ENCODE measurements at places on chromosomes 12 and 14.

- DNase-seq: no peak
Observed at GRCh38 chr14:92380131-92380530, 57.2 kb downstream of the SLC24A4 start.

DNA sequence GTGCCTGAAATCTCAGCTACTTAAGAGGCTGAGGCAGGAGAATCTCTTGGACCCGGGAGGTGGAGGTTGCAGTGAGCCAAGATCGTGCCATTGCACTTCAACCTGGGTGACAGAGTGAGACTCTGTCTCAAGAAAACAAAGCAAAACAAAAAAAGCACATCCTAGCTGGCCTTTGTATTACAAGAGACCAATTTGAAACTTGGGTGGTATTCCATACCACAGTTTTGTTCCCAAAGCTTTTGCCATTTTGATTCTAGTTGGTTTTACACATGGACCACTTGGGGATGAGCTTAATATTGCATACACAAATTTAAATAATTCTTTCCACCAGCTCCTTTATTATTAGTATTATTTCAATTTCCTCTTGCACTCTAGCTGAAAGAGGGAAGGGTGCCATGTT is 276.9 kb upstream of the SLC16A7 start:
- no peak for DNase-seq

DNA sequence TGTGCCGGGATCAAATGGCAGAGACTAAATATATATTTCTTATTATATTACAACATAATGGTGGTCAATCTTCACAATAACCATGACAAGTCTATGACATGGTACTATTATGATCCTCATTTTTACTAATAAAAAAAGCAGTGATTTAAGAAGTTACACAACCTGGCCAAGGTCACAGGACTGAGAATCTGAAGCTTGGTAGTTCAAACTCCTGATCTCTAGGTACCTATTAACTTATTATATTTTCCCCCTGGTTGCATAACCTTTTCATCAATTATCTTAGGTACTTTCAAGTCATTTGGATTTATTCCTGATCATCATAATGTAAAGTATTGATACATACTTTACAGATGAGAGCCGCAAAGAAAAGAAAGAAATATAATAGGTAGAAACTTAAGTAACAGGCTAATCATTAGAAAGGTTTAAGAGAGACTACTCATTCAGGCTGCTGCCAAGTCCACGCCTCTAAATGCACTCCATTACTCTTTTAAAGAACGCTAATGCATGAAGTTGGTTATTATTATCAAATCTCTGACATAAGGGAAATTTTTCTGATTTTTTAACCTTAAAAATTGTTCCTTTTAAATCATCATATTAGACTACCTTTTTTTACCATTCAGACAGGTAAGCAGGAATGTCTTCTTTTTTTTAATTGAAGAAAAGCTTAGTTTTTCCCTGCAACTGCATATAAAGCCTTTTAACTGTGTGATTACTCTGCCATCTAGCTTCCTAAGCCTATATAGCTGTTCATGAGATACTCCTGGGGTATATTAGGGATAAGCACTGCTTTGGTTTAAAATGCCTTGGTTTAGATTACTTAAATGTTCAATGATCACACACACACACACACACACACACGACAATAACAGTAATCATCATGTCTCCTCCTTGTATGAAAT is 35.6 kb downstream of the RPS29 start:
- DNase-seq: no peak

DNA sequence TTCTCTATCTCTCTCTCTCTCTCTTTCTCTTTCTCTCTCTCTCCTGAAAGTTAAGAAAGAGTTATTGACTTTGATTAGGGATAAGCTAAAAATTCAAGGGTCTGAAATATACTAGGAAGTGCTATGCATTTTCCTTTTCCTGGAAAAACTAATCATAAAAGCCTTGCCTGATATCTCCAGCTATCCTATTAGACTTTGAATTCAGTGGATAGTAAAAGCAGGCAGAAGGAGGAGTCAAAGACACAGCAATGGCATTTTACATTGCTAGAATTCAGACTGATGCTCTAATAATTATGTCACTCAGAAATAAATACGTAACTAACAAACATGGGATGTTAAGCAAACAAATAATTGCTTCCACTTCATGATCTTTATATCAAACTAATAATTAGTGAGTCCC is 272.0 kb downstream of the SSPN start:
- no peak for DNase-seq

- DNase-seq: peak; percentile 46
Observed at GRCh38 chr14:103517721-103518421, 4.8 kb downstream of the CKB start.

DNA sequence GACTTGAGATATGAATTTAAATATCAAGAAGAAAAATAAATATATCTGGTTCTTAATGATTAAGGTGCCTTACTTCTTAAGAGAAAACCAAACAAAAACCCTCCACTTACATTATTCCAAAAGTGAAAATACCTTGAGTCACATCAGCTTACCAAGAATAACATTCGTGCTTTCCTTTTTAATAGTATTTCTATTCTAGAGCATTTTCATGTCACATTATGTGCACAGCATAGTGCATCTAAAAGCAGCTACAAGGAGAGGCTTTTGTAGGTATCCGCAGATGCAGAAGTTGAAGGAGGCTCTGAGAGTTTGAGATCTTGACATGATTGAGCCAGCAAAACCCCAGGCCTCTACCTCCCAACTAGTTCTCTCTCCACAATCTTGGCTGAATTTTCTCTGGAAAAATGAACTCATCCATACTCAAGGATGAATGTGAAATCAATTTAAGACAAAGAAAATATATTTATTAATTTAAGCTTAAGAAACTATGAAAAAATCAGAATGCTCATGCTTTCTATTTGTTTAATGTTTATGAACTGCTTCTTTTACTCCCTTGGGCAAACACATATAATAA is 275.0 kb downstream of the AKAP6 start:
- no peak for DNase-seq
